Activated CD4-positive, alpha-beta memory T cell treated with anti-CD3 and anti-CD28 coated beads for 36 hours (primary cell): ENCODE measurements at places on chromosomes 3 and 15. TPM values are rescaled to one million over a fixed set of nuclear protein-coding genes. Genes with fewer than 3 reads are reported as not detected.

DNA sequence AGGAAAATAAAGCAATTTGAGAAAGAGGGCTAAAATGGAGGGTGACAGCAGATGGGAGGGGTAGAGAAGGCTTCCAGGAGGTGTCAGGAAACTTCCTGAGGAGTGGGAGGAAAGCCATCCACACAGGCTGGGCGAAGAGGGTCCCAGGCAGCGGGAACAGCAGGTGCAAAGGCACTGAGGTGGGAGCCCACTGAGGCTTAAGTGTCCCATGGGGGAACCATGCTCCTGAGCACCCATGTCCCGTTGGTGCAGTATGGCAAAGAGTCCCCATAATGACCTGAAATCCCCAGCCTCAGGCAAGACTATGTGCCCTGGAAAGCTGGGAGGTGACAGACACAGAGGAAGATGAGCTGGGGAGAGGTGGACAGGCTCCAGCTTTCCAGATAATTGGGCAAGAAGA lies 30.0 kb downstream of the CFAP100 start:
- DNase-seq, result no peak

TMCO5A gene
- total RNA-seq, result not detected

ARNT2 gene
- total RNA-seq, result 0.10 TPM

- no peak for DNase-seq
Measured at GRCh38 chr15:78761891-78762385, 49.3 kb downstream of the ADAMTS7 start.

DNA sequence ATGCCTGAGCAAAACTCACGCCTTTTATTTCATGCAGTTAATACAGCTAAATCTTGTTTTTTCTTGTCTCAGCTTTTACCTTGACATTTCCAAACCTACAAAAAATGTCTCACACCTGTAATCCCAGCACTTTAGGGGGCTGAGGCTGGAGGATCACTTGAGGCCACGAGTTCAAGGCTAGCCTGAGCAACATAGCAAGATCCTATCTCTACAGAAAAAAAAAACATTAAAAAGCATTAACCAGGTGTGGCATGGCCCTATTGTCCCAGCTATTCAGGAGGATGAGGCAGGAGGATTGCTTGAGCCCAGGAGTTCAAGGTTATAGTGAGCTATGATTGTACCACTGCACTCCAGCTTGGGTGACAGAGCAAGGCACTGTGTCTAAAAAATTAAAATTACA lies 3.9 kb upstream of the TMEM212 start:
- no peak for DNase-seq

LTF gene
- total RNA-seq, result not detected

- no peak for DNase-seq
Measured at GRCh38 chr15:44796508-44796907, 60.2 kb downstream of the TRIM69 start.

ADAMTS17 gene
- total RNA-seq, result 0.99 TPM

- DNase-seq, result no peak
Measured at GRCh38 chr3:77976079-77976478, 936.2 kb downstream of the ROBO2 start.

- no peak for DNase-seq
Measured at GRCh38 chr3:178170698-178171535, 365.3 kb upstream of the KCNMB2 start.
